ENCODE measurements at places on chromosomes 2 and 18.

DNA sequence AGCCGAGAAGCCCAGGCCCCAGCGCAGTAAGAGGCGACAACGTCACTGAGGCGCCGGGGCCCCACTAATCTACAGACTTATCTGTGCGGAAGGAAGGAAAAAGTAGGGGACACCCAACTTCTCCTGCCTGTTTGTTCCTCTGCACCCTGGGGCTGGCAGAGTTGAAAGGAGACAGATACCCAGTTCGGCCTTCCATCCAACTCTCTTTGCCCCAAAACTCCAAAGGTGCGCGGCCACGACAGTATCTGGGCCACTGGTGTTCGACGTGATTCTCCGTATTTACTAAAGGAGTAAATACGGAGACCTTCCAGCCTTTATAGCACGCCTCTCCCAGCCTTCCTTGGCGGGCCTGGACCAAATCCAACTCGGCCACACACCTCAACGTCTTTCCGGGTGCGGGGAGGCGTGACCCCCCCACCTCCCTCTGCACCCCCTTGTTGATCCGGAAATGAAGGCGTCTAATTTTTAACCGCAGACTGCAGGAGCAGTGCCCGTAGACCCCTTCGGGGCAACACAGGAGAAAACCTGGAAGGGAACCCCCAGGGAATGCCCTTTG, 1.6 kb downstream of the SMAD7 start:
- DNase-seq: peak; percentile 33

DNA sequence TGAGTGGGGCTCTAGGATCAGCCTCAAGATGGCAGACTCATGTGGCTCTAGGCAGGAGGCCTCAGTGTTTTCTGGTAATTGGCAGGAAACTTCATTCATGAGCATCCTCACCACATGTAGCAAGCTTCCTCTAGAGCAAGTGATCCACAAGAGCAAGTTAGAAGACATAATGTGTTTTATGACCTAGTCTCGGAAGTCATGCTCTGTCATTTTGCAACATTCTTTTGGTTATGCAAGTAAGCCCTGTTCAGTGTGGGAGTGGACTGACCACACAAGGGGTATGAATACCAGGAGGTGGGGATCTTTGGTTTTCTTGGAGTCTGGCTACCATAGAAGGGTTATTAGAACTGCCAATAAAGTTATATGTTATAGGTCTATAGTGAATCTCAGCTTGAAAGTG, 66.8 kb upstream of the STK39 start:
- DNase-seq: no peak

DNA sequence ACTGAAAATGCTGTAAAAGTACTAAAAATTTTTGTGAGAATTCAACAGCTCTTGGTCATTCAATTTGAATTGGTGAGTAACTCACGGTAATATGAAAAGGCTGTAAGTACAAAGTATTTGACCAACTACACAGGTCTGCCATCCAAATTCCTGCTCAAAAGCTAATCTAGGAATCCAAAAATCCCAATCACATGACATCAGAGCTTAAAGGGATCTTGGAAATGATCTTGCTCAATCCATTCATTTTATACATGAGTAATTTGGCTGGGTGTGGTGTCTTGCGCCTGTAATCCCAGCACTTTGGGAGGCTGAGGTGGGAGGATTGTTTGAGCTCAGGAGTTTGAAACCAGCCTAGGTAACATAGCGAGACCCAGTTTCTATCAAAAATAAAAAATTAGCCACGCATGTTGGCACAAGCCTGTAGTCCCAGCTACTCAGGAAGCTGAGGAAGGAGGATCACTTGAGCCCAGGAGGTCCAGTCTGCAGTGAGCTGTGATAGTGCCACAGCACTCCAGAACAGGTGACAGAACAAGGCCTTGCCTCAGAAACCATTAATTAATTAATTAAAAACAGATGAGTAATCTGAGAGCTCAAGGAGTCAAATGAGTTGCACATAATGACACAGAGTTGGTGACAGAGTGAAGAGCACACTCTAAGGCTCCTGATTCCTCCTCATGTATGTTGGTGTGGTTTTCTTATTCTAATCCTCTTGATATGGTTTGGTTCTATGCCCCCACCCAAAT, 19.8 kb downstream of the SPIRE1 start:
- no peak for DNase-seq

DNA sequence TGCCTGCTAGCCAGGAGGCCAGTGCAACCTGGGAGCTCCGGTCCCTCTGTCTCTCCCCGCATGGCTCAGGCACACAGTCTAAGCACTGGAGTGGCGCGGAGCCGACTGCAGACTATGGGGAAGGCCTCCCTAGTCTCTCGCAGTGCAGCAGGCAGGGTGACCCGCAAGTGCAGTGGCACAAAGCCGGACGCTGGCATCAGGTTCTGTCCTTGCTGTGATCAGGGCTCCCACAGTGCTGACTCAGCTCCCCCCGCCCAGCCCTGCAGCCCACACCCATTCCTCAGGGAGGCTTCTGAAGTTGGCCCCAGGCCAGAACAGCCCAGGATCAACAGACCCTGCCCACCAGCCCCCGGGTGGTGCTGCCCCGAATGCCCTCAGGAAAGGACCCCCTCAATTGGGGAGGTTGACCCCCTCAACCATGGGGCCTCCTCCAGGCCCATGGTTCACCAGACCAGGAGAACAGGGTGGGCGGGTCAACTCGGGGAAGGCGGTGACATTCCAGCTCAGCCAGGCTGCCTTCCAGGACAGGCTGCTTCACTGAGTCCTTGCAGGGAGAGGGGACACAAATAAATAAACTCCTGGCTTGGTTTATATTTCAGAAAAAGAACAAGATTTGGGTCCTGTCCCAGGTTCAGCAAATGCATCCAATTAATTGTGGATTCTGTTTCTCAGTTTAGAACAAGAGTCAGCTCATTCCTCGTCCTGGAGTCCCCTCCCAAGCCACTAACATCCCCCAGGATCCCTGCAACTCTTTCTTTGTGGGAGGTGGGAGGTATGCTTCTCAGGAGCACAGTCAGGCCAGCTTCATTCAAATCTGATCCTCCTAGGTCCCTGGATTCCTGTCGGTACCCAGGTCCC, 12.2 kb downstream of the BIN1 start:
- no peak for DNase-seq

Measured in activated T-helper 1 cell treated with anti-CD3 and anti-CD28 coated beads, Interleukin-2, amount 50 U/mL, for 16 hours (primary cell).